Activated naive CD4-positive, alpha-beta T cell (primary cell): ENCODE measurements at places on chromosomes 1 and 21.

DNA sequence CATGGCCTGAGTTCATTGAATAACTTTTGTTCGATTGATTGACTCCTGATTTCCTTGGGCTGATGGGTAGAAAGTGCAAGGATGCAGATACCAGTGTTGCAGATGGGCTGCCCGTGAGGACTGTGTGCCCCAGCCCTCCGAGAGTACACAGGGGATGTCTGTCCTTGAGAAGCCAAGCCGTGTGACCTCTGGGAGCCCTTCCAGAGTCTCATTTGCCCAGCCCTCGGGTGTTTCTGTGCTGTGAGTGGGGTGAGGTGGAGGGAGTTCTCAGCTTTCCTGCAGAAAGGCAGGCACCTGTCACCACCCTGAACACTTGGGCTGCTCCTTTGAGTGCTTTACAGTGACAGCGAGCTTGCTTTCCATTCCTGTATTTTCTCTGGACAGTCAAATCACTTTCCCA lies 96.4 kb upstream of the CACNA1E start:
- DNase-seq, result no peak

DNA sequence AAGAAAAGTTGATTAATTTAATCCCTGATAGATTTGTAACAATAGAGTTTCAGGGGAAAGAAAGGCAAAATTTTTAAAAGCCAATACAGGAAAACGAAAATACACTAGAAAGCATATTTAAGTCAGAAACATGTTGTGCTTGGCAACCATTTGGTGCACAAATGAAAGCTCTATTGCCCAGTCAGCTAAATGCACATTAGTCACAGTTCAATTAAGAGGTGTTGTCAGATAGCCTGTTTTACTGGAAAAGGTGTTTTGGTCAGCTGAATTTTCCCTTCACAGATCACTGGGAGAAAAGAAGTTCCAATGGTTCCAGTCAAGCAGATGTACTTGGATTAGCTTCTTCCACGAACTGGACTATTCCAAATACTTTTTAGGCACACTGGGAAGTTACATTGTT lies 25.4 kb downstream of the RGS4 start:
- DNase-seq, result no peak

DNA sequence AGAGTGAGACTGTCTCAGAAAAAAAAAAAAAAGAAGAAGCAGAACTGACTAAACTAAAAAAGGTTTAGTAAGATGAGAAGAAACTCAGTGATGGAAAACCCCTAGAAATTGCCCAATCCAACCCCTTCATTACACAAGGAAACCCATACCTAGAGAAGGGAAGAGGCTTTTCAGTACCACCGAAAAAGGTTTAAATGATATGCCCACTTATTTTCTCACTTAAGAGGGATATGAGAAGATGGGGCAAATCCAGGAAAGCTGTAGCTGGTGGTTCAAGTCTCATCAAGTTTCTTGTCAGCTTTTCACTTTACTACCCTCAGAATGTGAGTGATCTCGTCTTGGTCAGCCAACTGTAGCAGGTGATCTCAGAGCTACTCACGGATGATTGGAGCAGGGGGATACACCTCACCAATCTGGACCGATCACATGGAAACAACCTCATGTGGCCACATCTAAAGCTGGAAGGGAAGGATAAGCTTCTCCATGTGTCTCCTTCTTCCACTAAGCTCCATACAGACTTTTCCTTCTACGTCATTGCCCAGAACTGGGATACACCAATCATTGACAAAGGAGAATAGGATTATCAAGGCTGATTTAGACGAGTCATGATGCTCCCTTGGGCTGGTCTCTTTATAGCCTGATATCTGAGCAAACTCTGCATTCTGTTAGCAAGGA lies 126.7 kb upstream of the POU3F1 start:
- DNase-seq, result no peak

GRCh38 chr1:212980123-212980785 lies 29.9 kb downstream of the VASH2 start:
- no peak for DNase-seq
